ENCODE measurements at places on chromosomes 1 and 21. TPM values are rescaled to one million over a fixed set of nuclear protein-coding genes. Genes with fewer than 3 reads are reported as not detected.
A peak's percentile ranks its signal among the peaks of the same experiment; 100 is the strongest.

- no peak for DNase-seq
- H3K4me1 ChIP-seq = no peaks in the 10 kb centered on the region
- no peak overlapping the region for H3K27ac ChIP-seq
- no peak overlapping the region for H3K4me3 ChIP-seq
Observed at GRCh38 chr1:76048219-76048618, 26.3 kb upstream of the ST6GALNAC3 start.

DNA sequence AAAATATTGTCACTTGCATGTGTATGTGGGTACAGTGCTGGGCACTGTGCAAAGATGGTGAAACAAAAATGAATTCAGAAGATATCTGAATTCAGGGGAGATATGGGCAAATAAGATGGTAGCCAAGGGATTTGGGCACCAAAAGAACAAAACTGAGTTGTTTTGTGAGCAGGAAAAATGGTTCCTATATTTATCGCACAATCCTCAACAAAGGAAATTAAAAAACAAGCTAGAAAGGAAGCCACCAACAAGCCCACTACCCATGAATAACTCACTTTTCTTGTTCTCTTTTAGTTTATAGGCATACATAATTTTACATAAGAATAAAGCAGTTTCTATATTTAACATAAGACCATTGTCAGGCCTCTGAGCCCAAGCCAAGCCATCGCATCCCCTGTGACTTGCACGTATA is 40.7 kb upstream of the VASH2 start:
- H3K36me3 ChIP-seq = no peaks in the 10 kb centered on the region
- no peaks in the 10 kb centered on the region for H3K4me1 ChIP-seq
- no peak overlapping the region for H3K4me3 ChIP-seq
- no peak for DNase-seq

DNA sequence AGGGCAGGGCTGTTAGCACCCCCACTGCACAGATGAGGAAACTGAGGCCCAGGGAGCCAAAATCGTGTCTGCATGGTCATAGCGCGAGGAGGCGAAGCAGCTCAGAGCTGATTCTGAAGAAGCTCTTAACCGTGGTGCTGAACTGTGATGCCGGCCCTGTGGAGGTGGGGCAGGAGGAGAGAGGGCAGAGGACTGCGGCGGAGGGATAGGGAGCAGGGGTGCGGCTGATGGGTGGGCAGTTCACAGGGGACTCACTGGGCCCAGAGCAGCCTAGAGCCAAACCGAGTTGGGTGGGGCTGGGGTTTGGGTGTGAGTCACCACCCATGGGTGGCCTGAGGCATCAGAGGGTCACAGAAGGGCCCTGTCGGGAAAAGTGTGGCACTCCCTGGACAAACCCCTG is 74.7 kb downstream of the RAP1GAP start:
- H3K27ac ChIP-seq = no peak overlapping the region
- no peaks in the 10 kb centered on the region for H3K27me3 ChIP-seq
- H3K4me1 ChIP-seq = peaks cover 4% of the 10 kb centered on the region

BCL2L15 gene
- 4.9 TPM for polyA plus RNA-seq

GRCh38 chr1:60234776-60235175 is 161.2 kb upstream of the C1orf87 start:
- no peak for DNase-seq
- H3K36me3 ChIP-seq = no peaks in the 10 kb centered on the region
- H3K4me3 ChIP-seq = no peak overlapping the region
- H3K27me3 ChIP-seq = no peaks in the 10 kb centered on the region
- no peaks in the 10 kb centered on the region for H3K4me1 ChIP-seq
- H3K27ac ChIP-seq = no peak overlapping the region

GRCh38 chr1:157144509-157144908 is 6.3 kb upstream of the ETV3 start:
- H3K27me3 ChIP-seq = no peaks in the 10 kb centered on the region
- no peaks in the 10 kb centered on the region for H3K36me3 ChIP-seq
- no peak for DNase-seq
- no peaks in the 10 kb centered on the region for H3K4me1 ChIP-seq

DCST1 gene
- polyA plus RNA-seq = not detected

DNA sequence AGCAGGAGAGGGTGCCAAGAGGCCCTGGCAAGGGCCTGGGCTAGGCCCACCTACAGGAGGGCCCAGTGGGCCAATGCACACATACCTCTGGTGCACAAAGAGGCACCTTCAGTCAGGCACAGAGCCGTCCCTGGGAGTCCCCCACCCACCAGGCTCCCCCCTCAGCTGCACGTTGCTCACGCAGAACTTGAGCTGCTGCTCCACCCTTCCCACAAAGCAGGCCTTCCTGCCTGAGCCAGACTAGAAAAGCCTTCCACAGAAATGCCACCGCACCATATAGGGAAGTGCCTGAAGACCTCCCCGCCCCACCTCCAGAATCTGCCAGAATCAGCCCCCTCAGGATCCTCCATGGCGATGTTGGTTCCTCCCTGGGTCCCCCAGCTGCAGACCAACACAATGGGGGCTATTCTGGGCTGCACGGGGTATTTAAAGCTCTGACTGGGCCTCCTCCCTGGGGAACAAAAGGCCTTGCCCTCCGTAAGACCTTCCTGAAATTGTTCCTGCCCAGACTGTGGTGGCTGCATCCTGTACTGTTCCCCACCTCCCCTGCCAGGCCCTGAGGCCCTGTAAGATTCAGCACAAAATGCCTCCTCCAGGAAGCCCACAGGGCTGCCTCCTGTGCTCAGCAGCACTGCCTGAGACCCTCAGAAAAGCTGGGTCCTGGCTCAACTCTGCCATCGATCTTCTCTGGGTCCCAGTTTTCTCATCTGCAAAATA is 27.2 kb downstream of the HSPG2 start:
- H3K27me3 ChIP-seq = no peaks in the 10 kb centered on the region
- peaks cover 17% of the 10 kb centered on the region for H3K4me1 ChIP-seq
- no peak for DNase-seq
- H3K27ac ChIP-seq = peak overlapping the region; percentile 48
- H3K4me3 ChIP-seq = no peak overlapping the region

DNA sequence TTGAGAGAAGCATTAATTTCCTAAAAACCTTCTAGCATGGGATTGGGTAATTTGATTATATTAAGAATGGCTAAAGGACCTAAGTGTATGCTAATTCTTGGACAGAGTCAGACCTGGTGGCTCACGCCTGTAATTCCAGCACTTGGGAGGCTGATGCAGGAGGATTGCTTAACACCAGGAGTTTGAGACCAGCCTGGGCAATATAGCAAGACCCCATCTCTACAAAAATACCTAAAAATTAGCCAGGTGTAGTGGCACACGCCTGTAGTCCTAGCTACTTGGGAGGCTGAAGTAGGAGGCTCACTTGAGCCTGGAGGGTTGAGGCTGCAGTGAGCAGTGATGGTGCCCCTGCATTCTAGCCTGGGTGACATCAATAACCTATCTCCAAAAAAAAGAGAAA is 45.9 kb upstream of the BMP8A start:
- no peaks in the 10 kb centered on the region for H3K27me3 ChIP-seq
- no peak for DNase-seq
- no peak overlapping the region for H3K27ac ChIP-seq
- no peak overlapping the region for H3K4me3 ChIP-seq
- peaks cover 63% of the 10 kb centered on the region for H3K36me3 ChIP-seq
- no peaks in the 10 kb centered on the region for H3K4me1 ChIP-seq

- H3K4me3 ChIP-seq = no peak overlapping the region
- H3K27ac ChIP-seq = no peak overlapping the region
- DNase-seq = no peak
- no peaks in the 10 kb centered on the region for H3K4me1 ChIP-seq
- H3K36me3 ChIP-seq = no peaks in the 10 kb centered on the region
- H3K27me3 ChIP-seq = no peaks in the 10 kb centered on the region
Observed at GRCh38 chr1:169928438-169929209, 34.9 kb upstream of the SCYL3 start.

LRRN2 gene
- 1.1 TPM for polyA plus RNA-seq

DNA sequence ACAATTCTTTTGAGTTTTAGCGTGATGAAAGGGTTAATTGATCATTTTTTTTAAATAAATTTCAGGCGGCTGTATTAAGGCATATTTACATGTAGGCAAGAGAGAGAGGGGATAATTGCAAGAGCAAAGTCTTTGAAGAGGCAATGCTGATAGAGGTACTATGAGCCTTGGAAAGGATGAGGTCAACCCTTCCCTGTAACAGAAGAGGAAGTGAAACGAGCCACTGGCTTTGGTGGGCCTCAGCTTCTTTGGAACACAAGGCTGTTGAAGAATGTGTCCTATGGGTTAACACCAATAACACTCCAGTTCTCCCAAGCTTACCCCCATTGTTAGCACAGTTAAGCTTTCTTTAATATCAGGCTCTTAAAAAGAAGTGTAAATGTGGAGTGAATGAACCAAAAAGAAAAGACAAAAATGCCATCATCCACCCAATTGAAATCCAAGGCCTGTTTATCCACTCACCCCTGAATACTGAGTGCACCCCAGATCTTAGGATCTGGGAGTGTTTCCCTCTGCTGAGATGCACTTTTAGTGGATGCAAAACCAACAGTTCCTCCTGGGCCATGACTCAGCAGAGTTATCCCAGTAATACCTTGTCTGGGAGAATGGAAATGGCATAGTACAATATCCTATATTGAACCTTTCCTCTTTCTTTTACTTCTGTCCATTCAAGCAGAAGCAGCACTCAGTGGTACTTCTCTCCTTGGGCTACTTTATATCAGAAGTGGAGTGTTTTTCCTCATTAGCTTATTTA is 216.4 kb downstream of the SLC44A5 start:
- H3K4me3 ChIP-seq = no peak overlapping the region
- no peaks in the 10 kb centered on the region for H3K27me3 ChIP-seq
- H3K4me1 ChIP-seq = no peaks in the 10 kb centered on the region
- no peak overlapping the region for H3K27ac ChIP-seq
- no peak for DNase-seq
